HFF-Myc (cell line): ENCODE measurements at places on chromosomes 1 and 21.

- DNase-seq = no peak
These were observed 206.8 kb upstream of the TMEM51 start for GRCh38 chr1:14946684-14947238.

- no peak for DNase-seq
These were observed 31.4 kb upstream of the CD84 start for GRCh38 chr1:160610569-160611242.

DNA sequence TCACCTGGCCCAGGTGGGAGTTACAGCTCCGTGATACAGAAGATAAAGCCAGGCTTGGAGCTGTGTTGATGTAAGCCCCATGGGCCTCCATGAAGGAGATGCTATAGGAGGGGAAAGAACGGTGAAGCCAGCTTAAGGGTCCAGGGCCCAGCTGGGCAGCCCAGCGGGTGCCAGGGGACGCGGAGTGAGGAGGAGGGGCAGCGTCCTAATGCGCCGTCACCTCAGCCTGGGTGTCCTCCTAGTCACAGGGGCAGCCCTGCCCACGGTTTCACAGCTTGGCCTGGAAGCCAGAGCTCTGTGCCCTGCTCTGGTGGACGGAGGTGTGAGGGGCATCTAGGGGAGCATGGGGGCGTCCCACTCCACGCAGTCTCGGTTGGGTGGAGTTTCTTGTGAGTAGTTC lies 52.7 kb upstream of the TTC34 start:
- DNase-seq = no peak

- no peak for DNase-seq
These were observed 52.7 kb upstream of the ADARB1 start for GRCh38 chr21:45021428-45022347.

GRCh38 chr1:207156826-207157225 lies 52.8 kb downstream of the C4BPA start:
- no peak for DNase-seq

GRCh38 chr1:154178911-154179811 lies 12.7 kb downstream of the TPM3 start:
- DNase-seq = no peak

DNA sequence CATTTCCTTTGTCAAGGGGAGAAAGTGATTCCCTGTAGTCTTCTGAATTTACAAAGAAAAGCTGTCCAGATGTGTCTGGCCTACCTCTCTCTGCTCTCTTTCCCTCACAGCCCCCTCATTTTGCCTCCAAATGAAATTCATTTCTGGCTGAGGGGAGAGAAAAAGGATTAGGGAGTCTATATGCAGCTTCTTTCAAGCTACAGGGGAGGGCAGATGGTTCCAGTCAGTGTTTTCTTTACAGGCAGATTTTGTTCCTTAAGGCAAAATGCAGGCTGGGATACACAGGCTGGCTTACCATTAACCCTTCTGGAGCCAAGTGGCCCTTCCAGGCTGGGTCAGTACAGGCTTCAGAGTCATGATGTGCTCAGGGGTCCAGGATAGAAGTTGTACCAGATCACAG lies 198.1 kb upstream of the USP24 start:
- DNase-seq = no peak

- DNase-seq = no peak
These were observed 6.5 kb upstream of the TRAPPC10 start for GRCh38 chr21:44005593-44005992.

DNA sequence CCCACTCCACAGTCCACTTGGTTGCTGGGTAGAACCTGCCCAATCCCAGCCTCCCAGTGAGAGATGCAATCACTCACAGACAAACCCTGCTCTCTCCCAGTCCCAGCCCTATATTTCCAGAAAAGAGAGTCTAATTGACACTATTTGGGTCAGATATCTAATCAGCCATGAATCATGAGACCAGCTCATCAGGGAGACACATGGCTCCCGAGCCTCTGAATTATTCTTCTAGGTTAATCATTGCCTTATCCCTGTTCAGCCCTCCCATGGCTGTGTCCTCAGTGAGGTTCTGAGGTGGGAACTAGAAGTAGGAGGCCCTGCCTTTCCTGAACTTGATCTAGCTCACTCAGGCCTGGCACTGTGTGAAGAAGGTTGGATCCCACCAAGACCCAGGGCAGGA lies 49.9 kb upstream of the ZC3H12A start:
- no peak for DNase-seq

- no peak for DNase-seq
These were observed 41.3 kb upstream of the UBE2U start for GRCh38 chr1:64162151-64162550.

DNA sequence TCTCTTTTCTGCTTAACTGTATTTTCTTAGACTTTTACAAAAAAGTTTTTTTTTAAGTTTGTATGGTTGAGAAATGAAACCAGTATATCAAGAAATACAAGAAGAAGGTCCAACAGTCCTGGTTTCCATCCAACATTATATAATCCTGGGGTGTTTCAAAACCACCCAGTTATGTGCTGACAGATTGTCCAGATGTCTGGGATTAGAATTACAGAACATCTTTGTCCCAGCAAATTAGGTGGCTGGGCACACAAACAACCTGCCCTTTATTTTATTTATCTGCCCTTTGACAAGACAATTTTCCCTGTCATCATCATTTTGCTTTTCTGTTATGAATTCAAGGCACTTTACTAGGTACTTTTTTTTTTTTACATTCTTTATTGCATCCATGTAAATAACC lies 622.1 kb downstream of the PLPP3 start:
- no peak for DNase-seq

GRCh38 chr1:201164645-201165044 lies 10.4 kb upstream of the TMEM9 start:
- DNase-seq = no peak

- no peak for DNase-seq
These were observed 1526.1 kb downstream of the KCNT2 start for GRCh38 chr1:195082183-195082582.

DNA sequence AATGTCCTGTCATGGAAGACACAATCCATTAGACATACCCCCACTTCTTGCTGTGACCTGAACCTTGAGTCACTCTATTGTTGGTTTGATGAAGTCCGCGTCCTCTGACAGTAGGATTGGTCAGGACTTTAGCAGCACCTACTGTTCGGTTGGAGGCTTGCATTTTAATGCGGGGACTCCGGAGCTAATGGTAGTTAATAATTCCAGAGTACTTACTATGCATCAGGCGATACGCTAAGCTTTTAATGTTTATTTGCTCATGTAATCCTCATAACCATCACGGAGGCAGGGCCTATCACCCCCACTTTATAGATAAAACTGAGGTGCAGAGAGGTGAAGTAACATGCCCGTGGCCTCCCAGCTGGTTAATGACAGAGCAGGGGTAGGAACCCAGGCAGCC lies 7.9 kb upstream of the ELF3 start:
- DNase-seq = no peak

DNA sequence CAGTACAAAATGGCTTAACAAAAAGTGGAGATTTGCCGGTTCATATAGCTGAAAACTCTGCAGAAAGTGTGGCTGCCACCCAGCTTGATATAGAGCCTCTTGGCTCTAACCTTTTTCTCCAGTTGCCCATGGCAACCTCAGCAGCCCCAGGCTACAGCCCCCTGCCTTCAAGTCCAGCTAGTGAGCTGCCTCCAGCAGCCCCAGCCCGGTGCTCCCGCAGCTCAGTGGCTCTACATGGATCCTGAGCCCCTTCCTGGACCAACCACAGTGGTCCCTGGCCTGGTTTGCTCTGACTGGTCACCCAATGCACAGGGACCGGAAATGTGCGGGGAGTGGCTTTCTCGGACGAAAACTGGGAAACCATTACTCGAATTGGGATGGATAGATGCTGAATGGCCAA lies 13.3 kb upstream of the ATF3 start:
- no peak for DNase-seq

GRCh38 chr1:183892351-183892793 lies 87.5 kb downstream of the RGL1 start:
- DNase-seq = no peak

DNA sequence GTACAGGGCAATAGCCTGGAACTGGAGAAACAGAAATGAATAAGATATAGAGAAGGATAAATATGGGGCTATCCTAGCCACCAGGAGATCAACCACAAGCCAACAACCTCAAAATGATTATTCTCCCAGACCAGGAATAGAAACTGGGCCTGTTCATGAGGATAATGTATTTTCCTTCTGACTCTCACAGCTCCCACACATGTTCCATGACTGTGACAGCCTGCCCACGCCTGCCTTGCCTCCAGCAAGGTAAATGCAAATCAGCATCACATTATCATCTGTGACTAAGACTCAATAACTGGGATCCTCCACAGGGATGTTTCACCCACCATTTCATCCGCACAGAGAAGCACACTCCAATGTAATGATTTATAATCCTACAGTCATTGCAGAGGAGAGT lies 3.3 kb downstream of the ENSA start:
- DNase-seq = no peak

DNA sequence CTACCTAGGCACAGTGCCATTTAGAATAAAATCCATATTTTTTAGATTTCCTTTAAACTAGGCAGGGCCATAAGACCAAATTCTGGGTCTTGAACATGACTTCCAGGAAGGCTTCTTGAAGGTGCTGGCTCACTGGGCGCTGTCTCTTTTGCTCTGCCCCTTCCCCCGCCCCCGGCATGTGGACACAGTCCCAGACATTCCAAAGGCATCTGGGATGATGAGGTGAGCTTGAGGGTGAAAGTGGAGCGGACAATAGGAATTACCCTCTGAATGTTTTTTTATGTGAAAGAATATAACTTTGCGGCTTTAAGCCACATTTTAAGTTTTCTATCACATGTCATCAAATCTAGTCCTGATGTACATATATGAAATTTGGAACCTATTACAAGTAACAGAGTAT lies 29.4 kb downstream of the RWDD3 start:
- no peak for DNase-seq

DNA sequence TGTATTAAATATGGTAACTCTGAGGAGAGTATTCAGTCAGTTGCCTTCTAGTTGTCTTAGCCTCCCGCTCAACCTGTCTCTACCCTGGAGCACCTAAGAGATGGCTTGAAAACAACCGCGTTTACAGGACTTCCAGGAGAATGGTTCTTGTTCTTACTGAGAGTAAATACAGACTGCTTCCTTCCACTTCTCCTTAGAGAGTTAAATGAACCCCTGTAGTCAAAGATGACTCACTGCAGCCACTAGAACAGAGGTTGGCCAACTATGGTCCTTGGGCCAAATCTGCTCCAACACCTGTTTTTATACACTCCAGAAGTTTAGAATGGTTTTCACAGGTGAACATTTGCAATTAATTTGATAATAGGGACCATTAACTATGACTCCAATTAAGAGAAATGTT lies 60.1 kb upstream of the ASB17 start:
- DNase-seq = no peak

DNA sequence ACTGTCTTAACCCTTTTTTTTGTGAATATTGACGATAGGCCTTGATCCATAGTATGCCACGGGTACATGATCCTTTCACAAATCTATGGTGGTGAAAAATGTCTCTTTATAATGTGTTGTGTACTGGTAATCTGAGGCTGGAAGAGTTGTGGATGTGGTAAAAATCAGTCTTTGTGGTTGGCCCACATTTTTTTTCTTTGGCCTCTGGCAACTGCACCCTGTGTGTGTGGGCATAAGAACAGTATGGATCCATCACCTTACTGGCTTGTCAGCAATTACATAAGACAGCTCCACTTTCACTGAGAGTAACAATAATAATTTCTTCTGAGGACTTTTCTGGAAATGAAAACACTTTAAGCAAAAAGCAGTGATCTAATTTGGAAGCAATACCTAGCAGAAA lies 101.6 kb downstream of the GABPA start:
- no peak for DNase-seq
